DMS153 (cell line): ENCODE measurements at places on chromosomes 1 and 21.

GRCh38 chr1:6037338-6037762, 8.3 kb upstream of the KCNAB2 start:
- peak; percentile 72 for DNase-seq

GRCh38 chr1:72062584-72062983, 219.8 kb downstream of the NEGR1 start:
- no peak for DNase-seq

GRCh38 chr1:28208818-28209441, 23.9 kb downstream of the DNAJC8 start:
- peak; percentile 58 for DNase-seq

GRCh38 chr1:183598386-183598785, 8.1 kb upstream of the NCF2 start:
- no peak for DNase-seq

DNA sequence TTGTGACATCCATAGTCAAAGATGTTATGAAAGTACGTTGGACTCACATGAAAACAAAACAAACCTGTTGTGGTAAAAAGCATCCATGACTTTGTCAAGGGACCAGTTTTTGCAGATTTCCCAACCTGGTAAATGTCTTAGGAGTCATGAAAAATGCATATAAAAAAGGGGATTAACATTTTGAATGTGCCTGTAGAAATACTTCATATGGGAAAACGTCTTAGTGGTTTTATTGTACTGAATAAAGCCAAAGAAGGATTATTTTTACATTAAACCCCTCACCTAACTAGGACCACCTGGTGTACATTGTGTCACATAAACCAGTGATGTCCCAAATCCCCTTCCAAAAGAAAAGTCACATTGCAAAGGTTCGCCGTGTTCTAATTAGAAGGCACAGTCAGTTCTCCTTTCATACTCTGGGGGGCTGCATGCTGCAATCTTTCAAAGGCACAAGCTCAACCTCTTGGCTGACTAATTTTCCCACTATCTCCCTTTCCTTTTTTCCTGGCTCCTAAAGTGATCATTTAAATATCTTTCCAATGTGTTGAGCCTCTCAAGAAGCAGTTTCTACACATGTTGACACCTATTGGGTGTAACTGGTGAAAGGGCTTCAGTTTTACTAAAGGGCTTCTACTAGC, 119.8 kb upstream of the SPAG17 start:
- no peak for DNase-seq

DNA sequence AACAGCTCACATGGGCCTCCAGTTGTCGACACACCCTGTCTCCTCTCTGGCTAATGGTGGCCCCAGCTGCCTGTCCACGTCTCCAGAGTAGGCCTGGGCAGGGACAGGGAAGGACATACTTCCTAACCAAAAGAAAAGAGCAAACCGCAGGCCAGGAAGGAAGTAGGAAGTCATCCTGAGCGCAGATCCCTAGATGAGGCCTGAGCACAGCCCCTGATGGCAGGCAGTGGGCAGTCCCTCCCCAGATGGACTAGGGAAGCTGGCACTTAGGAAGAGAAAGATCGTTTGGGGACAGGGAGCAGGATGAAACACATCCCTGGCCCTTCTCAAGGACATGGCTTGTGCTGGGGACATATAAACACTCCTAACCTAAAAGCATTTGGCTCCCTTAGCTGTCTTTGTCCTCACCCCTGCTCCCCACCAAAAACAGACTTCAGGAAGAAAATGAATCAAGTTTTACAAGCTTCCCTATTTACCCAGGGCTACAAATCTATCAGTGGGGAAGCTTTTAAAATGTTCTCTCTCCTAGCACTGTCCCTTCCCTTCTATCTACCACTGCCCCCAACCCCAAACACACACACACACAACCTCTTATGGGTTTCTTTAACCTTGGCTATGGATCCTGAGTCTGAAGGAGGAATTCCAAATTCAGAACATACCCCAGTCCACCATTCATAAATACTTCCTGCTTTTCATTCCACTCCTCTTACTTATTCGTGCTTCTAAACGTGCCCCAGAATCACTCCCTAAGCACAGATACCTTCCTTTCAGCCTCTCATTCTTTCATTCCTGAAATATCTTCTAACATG, 21.1 kb downstream of the SSBP3 start:
- DNase-seq: no peak

DNA sequence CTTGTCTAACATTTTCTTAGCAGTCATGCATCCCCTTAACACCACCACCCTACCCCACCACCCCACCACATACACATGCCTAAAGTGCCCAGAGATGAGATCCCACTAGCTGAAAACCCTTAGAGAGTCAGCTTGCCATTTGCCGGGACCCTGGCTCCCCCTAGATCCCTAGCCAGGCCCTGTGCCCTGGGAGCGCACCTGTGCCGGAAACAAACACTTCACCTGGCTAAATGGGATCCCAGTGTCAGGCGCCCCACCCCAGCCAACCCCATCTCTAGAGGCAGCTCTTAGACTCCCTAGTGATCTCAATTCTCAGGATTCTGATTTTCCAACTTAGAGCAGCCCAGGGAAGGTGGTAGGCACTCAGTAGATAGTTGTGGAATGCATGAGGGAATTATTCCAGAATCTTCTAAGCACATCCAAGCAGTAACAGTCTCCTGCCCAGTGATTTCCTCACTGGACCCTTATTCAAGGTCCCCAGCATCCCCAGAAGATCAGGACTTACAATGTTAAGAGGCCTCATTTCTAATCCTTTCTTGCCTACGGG, 105.2 kb downstream of the LAMC2 start:
- no peak for DNase-seq

DNA sequence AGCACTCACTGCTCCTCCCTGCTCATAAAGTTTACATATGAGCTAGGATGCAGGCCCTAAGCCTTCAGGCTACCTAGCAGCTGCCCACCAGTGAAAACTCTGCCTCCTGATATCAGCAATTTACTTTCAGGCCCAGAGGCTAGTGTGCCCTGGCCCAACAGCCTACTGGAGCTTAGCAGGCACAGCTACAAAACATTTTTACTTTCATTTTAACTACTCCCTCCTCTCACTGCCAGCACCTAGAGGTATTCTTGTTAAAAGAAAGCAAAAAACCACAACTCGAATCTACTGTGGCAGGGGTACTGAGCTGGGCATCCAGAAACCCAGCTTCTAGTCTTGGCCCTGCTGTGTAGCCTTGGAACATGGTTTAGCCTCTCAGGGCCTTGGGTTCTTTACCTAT, 5.8 kb upstream of the LORICRIN start:
- DNase-seq: no peak

- no peak for DNase-seq
These were observed 6.3 kb downstream of the ERG start for GRCh38 chr21:38492007-38492406.

DNA sequence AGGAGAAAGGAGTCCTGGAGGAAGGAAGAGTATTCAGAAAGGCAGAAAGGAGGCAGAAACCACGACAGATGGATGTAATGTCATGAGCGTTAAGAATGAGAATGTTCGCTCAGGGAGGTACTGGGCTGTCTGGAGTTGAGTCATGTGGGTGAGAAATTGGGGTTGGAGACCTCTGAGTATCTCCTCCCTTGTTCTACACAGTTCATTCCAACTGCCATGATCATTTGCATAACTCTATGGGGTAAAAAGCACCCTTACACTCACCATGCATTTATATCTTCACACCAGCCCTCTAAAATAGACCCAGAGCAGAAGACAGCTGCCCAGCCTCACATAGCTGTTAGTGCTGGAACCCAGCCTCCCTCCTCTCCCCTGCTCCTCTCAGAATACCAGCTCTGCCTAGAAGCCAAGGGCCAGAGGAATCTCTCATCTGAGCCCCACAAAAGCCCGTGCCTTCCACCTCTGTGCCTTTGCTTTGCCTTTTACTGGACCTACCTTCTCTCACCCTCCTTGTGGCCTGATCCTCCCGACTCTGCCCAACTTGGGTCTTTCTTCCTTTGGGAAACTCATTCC, 85.2 kb downstream of the BEND5 start:
- DNase-seq: no peak

GRCh38 chr21:31205412-31205811, 138.6 kb downstream of the TIAM1 start:
- DNase-seq: no peak

DNA sequence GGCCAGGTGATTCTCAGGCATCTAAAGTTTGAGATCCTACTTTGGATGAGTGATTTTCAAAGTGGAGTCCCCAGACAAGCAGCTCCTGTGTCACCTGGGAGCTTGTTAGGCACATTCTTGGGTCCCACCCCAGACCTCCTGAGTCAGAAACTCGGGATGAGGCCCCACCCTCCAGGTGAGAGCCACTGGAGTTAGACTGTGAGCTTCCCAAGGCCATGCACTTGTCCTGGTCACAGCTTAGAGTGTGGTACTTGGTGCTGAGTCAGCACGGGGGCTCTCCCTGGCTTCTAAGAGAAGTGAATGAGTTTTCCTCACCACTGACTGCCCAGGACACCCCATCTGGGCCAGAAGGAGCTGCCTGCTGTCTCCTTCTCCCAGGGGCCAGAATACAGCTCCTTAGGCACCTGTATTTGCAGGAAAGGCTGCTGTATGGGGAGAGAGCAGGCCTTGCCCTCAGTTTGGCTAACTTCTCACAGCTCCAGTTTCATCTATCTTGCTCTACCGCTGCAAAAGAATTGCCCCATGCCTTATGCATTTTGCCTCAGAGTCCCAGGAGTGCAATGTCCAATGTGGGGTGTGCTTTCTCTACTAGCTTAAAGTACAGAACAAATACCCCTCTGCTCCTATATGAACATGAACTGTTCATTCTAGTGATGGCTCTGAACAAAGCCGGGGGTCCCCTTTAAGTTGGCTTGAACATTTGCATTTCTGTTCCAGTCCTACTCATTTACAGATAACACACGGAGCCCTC, 98.1 kb downstream of the PSMG1 start:
- no peak for DNase-seq

DNA sequence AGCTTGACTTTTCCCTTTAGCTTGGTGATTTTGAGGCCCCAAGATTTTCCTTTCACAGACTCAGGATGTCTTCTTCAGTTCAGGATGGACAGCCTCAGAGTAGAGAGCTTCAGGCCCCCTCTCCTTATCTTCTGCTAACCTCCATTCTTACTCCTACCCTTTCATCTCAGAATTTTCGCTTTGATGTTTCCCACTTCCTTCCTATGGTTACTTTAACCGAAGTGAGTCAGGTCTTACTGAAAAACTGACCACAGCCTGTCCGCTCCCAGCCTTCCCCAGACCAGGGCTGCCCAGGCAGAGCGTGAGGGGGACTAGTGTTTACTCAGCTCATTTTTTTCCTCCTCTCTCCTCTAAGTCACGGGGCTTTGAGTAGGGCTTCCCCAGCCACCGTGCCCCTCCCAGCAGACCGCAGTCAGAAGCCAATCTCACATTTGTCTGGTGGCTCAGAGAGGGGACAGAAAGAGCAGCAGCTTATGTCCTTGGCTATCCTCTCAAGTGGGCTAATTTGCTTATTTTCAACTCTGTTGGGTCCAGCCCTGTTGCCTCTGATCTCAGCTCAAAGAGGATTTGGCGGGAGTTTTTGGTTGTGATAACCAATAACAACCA, 4.2 kb upstream of the IL19 start:
- no peak for DNase-seq

DNA sequence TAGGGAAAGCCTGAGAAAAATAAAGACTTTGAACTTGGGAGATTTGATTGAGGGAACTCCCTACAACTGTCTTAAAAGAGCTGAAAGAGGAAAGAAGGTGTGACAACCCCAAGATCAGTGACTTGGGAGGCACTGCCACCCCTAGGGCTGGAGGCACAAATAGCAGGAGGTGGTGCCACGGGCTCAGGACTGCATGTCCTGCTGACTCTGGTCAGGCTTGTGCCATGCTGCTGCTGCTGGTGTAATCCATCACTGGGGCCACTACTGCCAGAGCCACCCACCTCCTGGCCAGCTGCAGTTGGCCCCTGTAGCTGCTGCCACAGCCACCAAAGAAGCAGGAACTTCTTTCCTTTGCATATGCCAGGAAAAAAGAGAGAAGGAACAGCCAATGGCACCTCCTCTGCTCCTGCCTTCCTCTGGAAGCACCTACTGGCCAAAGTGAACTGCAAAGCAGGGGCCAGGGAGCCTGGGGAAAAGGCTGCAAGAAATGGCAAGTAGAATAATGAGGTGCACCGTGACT, 730.3 kb downstream of the PTPRU start:
- DNase-seq: no peak
